ENCODE measurements at places on chromosomes 7 and 10.

DNA sequence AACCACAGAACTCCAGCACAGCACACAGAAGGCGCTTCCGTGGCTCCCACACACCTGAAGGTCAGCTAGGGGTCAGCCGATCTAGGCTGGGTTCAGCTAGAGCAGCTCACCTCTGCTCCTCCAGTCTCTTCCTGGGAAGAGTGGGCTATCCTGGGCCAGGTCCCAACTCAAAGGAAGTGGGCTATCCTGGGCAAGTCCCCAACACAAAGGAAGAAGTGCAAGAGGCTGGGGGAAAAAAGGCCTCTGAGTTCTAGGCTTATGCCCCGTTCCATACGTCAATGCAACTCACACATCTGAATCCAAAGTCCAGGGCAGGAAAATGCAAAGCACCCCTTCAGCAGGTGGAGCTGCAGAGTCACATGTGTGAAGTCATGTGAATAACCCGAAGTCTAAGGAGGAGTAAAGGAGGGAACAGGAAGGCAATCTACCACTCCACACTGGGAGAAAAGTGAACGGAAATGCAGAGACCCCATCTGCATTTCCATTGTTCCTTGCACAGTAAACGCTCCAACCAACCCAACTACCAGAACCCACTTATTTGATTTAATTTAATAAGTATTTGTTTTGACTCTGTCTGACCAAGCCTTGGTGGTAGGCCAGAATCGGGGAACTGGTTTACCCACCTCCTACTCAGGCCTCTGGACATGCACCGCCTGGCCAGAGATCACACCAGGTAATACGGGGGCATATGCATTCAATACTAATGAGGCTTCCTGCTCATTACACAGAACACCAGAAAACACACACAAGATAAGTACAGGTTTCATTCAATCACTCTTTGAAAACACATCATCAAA lies 95.5 kb upstream of the RNF32 start:
- DNase-seq: no peak

GRCh38 chr7:7256731-7257274 lies 74.5 kb downstream of the C1GALT1 start:
- DNase-seq: no peak

DNA sequence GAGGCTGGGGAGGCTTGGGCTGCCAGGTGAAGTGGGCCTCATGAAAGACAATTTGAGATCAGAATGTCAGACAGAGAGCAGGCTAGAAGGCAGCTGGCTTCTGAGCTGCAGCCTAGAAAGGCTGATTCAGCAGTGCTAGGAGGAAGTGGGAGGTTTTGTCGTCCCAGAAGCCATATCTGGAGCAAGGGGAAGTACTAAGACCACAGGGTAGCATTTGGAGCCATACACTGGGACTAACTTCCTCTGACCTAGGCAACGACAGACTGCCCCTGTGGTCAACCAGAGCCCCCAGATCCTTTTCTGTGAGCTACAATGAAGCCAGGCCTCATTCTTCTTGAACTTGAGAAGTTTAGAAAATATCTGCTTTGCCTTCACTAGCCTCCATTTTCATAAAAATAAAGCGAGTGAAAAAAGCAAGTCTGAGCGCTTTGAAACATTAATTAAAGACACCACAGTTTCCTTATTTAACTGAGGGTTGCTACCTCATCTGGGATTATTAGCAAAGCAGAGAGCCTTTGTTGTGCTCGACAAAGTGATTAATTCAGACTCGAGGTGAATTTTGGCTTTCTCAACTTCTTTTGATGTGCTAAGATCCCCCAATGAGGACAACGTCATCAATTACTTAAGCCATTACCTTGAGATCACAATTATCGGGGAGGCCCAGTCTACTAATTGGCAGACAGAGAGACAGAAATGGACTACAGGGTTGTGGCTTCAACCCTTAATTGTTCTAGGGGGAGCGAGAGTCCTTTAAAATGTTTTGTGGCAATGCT lies 26.6 kb downstream of the TBXAS1 start:
- no peak for DNase-seq

- DNase-seq: peak; percentile 18
Measured at GRCh38 chr10:119541459-119542356, 811 bp downstream of the RGS10 start.

- no peak for DNase-seq
Measured at GRCh38 chr7:120529736-120530135, 256.8 kb downstream of the KCND2 start.

DNA sequence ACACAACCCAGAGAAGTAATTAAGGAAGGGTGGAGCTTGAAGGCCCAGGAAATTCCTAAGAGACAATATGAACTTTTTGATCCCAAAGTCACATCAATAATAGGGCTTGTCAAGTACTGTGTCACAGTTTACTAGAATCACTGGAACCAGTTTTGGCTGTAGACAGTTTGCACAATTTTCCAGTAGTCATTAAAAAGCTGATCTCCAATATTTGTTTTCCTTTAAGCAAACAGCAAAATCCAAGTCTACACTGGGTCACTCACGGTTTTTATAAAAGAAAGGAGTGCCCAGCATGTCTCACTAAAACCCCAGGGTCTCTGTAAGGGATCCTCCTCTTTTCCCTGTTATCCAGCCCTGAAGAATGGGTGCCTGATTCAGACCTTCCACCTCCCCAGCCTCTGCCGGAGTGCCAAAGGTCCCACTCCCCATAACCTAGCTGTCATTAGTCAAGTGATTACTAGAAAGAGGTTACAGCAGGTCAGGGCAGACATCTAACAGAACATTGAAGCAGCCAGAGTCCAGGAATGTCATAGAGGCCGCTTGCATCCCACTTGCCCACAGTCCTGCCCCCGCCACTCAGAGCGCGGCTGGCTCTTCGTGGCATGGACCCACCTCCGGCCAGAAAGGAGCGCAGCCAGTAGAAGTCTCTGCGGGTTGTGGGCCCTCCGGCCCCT lies 552 bp downstream of the SLC25A16 start:
- no peak for DNase-seq

GRCh38 chr7:50739744-50740435 lies 42.8 kb downstream of the GRB10 start:
- peak; percentile 31 for DNase-seq

DNA sequence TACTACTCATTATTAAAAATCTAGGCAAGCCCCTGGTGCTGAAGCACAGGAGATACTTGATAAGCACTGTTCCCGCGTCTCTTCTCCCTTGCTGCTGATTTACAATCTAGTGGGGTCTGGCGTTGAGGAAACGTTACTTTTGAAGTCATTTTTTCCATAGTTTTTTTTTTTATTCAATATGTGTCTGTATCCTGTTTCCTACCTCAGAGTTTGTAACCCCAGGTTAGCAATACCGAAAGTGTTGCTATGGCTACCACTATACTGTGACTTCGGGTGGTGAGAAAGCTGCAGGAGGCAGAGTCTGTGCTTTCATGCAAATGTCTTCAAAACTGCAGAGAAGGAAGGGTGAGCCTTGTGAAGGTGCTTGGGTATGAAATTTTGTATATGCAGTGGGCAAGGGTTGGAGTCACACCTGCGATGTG lies 458.8 kb upstream of the GHITM start:
- no peak for DNase-seq

DNA sequence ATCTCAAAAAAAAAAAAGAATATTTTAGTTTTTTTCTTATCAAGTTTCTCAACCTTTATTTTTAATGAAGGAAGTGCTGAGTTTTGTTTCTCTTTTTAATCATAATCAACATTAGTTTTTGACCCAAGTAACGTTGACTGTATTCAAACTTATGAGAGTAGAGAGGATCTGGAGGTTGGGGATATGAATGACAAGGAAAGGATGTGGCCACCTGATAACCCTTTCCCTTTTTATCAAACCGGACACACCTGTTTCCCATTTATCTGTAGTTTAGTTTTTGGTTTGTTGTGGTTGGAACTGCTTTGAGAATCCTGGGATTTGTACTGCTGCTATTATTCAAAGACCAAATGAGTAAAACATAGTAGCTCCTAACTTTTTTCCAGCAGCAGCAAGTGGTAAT lies 38.6 kb downstream of the HACD1 start:
- no peak for DNase-seq

GRCh38 chr10:69687426-69687825 lies 57.4 kb downstream of the FAM241B start:
- DNase-seq: no peak

- no peak for DNase-seq
Measured at GRCh38 chr7:18995270-18995671, 122.2 kb downstream of the TWIST1 start.

- no peak for DNase-seq
Measured at GRCh38 chr10:70256463-70256862, 23.2 kb upstream of the PPA1 start.

- DNase-seq: no peak
Measured at GRCh38 chr7:116311816-116312471, 101.6 kb downstream of the TES start.

DNA sequence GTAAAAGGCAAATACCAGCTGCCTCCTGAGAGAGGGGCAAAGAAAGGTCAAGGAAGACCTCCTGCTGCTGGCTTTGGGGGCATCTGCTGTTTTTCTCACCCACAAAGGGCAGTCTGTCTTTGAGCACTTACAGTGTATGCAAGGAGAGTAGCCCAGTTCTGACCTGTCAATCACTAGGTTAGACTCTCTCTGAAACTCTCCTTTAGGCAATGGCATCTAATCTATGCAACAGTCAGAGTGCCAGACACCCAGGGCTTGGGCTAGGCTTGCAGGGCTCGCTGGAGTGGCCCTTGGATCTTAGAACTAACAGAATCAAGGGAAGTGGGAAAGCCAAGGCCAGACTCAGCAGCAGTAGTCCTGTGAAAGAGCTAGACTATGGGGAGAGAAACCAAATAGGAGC lies 522.9 kb downstream of the NRG3 start:
- DNase-seq: no peak

DNA sequence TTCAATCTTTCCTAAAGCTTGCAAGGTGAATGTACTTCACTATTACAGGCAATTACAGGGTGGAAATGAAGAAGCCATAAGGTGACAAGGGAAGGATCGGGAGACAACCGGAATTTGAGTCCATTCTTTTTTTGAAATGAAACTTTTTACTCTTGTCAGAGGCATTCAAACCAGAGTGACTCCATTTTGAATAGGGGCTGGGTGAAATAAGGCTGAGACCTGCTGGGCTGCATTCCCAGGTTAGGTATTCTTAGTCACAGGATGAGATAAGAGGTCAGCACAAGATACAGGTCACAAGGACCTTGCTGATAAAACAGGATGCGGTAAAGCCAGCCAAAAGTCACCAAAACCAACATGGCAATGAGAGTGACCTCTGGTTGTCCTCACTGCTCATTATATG lies 363.3 kb downstream of the TYW1 start:
- no peak for DNase-seq

DNA sequence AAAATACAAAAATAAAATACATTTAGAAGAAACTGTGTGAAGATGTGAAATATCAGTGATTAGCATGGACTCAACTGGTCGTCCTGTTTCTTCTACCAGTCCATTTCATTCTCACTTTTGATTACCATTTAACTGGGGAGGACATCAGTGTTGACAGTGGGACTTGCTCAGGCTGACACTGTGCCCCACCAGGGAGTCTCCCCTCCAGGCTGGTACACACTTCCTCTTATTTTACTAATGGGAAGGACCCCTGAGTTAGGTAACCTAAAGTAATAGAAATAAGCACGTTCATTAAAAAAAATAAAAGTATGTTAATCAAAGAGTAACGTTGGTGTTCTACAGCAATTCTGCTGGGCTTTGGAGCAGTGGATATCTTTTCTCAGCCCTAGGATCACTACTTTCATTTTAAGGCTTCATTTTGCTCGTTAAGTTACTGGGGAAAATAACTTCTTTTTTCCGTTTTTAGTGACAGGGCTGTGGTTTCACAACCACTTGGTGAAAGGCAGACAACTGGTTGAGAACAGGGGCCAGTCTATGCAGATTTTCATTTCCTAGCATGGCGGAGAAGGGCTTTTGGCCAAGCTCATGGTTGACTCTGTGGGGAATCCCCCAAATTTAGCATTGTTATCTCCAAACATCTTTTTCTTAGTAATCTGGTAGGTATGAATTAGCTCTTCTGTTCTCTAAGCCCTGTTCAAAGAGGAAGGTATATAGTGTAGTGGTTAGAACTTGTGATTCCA lies 2.1 kb downstream of the SNX10 start:
- DNase-seq: peak; percentile 21

- no peak for DNase-seq
Measured at GRCh38 chr10:88245974-88246511, 337.1 kb downstream of the RNLS start.

DNA sequence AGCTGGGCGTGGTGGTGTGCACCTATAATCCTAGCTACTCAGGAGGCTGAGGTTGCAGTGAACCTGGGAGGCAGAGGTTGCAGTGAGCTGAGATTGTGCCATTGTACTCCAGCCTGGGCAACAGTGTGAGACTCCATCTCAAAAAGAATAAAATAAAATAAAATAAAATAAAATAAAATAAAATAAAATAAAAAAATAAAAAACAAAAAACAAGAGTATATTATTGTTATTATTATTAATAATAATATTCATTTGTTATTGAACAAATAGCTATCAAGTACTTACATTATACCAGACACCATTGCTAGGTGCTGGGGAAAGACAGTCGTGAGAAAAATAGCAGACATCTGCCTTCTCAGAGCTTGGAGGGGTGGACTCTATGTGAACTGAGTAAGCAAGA lies 24.1 kb downstream of the PAX2 start:
- DNase-seq: no peak

- DNase-seq: no peak
Measured at GRCh38 chr7:137480401-137480800, 136.9 kb upstream of the PTN start.

GRCh38 chr7:91567081-91568012 lies 303.1 kb downstream of the FZD1 start:
- DNase-seq: no peak

GRCh38 chr10:50577681-50578350 lies 45.9 kb downstream of the SGMS1 start:
- DNase-seq: no peak

- no peak for DNase-seq
Measured at GRCh38 chr10:24617771-24618396, 105.8 kb downstream of the ARHGAP21 start.

DNA sequence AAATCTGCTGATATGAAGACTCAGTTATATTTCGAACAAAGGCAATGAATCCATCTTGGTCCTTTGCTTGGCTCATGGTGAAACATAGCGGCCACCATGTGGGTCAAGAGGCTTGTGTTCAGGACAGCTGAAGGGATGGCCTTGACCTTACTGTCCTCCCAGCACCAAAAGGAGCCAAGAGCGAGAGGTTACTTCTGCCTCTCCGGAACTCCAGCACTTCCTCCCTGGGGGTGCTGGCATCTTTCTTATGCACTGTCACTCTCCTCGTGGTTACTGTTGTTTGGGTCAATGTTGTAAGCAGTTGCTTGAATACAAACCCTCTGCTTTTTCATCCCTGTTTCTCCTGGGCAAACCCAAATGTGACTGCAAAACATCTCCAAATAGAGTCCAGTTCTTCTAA lies 100.6 kb downstream of the RBM20 start:
- DNase-seq: no peak

DNA sequence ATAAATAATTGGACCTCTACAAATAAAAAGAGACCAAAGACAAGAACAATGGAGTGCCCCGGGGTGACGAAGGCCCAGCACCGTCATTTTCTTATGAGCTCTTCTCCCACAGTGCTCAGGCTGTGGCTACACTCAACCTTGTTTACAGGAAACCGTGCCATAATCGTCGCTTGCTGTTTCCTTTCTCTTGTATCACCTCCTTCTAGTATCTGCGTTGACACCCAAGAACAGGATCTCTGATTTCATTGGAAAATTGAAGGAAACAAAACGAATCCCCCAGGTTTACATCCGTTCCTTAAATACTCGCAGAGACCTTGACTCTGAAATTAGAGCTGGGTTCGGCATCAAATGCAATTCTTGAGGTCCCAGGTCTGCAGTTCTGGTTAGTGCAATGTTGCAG lies 1.7 kb upstream of the IGFBP3 start:
- no peak for DNase-seq

GRCh38 chr10:102682416-102682815 lies 31.8 kb downstream of the ARL3 start:
- DNase-seq: no peak

All from stimulated activated CD8-positive, alpha-beta memory T cell treated with anti-CD3 and anti-CD28 coated beads, Interleukin-4, amount 100 ng/mL, for 1 hour (primary cell).